ENCODE measurements at places on chromosomes 1 and 21.

DNA sequence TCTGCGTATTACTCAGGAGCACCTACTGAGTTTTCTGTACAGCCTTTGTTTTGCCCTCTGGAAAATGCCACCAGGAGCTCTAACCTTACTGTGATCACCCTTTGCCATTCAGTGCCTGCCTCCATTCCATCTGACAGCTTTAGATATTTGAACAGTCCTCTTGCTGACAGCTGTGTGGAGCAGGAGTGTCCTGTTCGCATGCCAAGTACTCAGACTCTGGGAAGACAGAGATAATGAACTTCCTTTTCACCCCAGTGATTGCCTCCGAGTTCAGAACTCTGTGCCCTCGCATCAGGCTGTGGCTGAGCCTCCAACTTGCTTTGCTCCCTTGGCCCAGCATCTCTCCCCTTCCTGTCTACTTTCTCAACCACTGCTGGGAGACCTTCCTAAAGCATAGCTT is 74.0 kb downstream of the CACNA1E start:
- no peak for DNase-seq

DNA sequence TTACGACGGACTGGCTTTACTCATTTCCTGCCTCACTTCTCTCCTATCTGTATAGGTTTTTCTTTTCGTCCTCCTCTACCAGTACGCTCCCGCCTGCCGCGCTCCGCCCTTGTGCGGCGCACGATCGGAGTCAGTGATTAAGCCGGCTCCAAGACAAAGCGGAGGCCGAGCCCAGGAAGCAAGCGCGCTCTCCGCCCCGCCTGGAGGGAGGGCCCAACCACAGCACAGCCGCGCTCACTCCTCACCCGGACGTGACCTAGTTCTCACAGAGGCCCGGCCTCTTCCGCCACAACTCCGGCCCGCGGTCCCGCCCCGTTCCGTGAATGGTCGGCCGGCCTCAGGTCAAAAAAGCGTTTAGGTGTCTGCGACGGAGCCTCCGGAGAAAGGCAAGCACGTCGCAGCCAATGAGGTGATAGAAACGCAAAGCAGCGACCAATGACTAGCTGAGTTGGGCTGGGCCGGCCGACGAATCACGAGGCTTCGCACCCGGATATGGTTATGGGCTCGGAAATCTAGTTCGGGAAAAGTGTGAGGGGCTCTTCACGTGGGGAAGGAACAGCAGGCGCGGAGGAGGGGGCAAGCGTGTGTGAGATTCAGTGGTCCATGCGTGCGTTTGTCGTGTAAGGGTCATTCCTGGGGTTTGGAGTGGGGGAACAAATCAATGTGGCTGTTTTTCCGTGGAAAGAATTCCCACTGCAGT is at the start of gene METTL13:
Gene METTL13, plus strand, starts transcription at position 485 of the 700 bp plus-strand sequence. CDS start 308 bp downstream, outside the sequence.
- peak; percentile 99 for DNase-seq

DNA sequence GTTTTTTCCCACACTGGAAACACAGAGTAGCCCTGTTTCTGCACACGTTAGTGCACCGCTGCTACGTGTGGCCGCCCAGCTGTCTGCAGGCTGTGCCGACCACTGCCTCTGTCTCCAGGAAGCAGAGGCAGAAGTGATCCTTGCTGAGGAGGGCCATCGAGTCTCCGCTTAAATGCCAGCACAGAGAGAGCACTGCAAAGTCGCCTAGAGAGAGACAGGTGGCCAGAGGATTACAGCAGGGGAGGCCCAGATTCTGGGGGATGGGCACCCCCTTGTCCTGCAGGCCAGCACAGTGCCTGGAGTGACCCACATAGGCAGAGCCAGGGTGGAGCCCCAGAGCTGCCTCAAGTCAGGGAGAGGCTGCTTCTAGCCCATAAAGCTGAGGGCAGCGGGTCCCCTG is 6.1 kb downstream of the TPRG1L start:
- no peak for DNase-seq

- no peak for DNase-seq
Measured at GRCh38 chr1:181486098-181486420, 2.7 kb downstream of the CACNA1E start.

GRCh38 chr1:62784509-62785365 is 805 bp downstream of the ATG4C start:
- no peak for DNase-seq

GRCh38 chr1:51691920-51692319 is 75.0 kb downstream of the OSBPL9 start:
- DNase-seq: no peak

Measured in A172 (cell line).